ENCODE measurements at places on chromosomes 5 and 9. TPM values are rescaled to one million over a fixed set of nuclear protein-coding genes. Genes with fewer than 3 reads are reported as not detected.

- DNase-seq, result no peak
Measured at GRCh38 chr5:171926311-171926710, 80.1 kb downstream of the FBXW11 start.

GRCh38 chr9:135344915-135345500 is 134.6 kb upstream of the PPP1R26 start:
- no peak for DNase-seq

The CBY3 gene
- 0.36 TPM for polyA plus RNA-seq

The CHSY3 gene
- 5.1 TPM for polyA plus RNA-seq

DNA sequence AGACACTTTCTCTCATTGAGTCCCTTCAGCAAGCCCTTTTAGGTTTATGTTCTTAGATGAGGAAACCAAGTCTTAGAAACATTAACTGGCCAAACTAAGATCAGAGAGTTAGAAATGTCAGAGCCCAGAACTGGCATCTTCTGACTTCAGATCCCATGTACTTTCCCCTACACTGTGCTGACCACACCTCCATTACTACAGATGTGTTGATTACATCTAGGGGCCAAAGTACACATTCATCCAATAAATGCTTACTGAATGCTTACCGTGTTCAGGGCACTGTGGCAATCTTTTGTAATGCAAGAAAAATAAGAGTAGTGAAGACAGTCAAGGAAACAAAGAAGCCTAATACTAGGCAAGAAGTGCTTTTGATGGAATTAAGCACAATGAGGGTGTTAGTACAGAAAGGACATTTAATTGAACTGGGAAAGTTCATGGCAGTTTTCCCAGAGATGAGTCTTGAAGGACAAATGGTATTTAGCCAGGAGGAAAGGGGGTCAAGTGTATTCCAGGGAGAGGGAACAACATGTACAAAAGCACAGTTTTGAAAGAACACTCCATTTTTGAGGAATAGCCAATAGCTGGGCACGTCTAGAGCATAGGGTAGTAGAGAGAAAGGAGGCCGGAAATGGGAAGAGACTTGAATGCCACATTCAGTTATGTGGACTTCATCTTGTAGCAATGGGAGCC is 89.7 kb upstream of the CDKN2B start:
- DNase-seq, result no peak

DNA sequence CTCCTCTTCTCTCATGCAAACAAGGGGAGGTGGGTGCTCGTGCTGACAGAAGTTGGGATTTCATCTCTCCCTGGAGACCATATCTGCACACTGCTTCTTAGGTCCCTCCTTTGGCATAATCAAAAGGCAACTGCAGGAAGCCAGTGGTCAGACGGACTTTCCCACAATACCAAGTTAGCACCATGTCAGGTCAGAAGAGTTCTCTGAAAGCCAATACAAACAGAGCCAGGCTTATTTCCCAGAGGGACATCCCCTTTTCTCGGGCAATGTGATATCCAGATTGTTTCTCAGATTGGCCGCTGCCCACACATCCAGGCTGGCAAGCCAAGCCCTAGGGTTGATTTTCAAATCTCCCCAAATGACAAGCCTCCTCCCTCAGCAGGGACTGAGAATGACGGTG is 241.1 kb downstream of the NFIB start:
- DNase-seq, result no peak

DNA sequence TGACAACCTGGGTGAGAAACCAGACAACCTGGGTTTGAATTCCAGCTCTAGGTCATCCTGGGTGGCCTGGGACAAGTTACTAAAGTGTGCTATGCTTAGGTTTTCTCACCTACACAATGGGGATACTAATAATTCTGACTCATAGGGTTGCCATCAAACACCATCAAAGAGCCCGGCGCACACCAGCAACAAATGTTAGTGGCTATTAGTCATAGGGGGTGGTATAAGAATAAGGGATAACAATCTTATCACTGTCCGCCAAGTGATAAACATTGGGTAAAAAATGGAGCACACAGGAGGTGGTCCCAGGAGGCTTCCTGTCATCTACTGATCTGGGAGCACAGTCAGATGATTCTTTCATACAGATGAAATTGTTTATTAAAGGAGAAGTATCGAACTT is 61.4 kb upstream of the AFAP1L1 start:
- no peak for DNase-seq

GRCh38 chr9:18611971-18612370 is 138.0 kb downstream of the ADAMTSL1 start:
- DNase-seq, result no peak

DNA sequence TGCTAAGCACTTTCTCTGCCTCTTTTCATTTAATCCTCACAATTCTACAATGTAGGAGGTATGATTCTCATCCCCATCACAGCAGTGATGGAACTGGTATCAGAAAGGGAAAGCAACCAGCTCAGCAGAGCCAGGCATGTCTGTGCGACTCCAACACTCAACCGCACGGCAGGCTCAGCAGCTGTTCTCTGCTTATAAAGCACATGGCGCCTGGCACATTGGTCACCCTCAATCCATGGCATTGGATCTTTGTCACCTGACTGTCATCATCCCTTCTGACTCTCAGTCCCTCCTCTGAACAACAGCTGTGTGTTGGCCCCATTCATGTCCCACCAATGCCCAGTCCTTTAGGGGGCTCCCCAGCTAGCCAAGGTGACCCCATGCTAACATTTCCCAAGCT is 45.1 kb upstream of the HAND1 start:
- DNase-seq, result no peak

DNA sequence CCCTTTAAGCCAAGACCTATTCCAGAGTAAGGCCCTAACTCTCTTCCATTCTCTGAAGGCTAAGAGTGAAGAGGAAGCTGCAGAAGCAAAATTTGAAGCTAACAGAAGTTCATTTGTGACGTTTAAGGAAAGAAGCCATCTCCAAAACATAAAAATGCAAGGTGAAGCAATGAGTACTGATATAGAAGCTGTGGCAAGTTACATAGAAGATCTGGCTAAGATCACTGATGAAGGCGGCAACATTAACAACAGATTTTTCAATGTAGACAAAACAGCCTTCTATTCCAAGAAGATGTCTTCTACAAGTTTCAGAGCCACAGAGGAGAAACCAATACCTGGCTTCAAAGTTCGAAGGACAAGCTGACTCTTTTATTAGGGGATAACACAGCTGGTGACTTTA is 1143.4 kb downstream of the CDH12 start:
- no peak for DNase-seq

- no peak for DNase-seq
Measured at GRCh38 chr9:93697352-93698139, 121.2 kb downstream of the PHF2 start.

The MYMK gene
- 0.09 TPM for polyA plus RNA-seq

GRCh38 chr9:18478501-18479361 is 4.8 kb downstream of the ADAMTSL1 start:
- no peak for DNase-seq

- no peak for DNase-seq
Measured at GRCh38 chr5:43231977-43232376, 40.0 kb downstream of the NIM1K start.

GRCh38 chr5:60738461-60738860 is 38.5 kb upstream of the DEPDC1B start:
- DNase-seq, result no peak

The GRHPR gene
- polyA plus RNA-seq, result 161 TPM

Measured in right renal pelvis (tissue), 4 donors.